Thoracic aorta (tissue), 2 donors: ENCODE measurements at places on chromosomes 11 and 22.

GRCh38 chr11:116831790-116832349 lies 2.2 kb downstream of the APOC3 start:
- DNase-seq: no peak

DNA sequence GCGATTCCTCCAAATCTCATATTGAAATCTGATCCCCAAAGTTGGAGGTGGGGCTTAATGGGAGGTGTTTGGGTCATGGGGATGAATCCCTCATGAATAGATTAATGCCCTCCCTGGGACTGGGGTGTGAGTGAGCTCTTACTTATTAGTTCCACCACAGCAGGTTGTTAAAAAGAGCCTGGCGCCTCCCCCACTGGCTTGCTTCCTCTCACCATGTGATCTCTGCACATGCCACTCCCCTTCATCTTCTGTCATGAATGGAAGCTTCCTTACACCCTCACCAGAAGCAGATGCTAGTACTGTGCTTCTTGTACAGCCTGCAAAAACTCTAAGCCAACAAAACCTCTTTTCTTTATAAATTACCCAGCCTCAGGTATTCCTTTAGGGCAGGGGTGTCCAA lies 8.8 kb downstream of the RRAS2 start:
- DNase-seq: no peak

GRCh38 chr11:17314232-17314547 lies 37.4 kb upstream of the NCR3LG1 start:
- no peak for DNase-seq

GRCh38 chr11:6611092-6611962 lies 689 bp downstream of the TAF10 start:
- DNase-seq: no peak

DNA sequence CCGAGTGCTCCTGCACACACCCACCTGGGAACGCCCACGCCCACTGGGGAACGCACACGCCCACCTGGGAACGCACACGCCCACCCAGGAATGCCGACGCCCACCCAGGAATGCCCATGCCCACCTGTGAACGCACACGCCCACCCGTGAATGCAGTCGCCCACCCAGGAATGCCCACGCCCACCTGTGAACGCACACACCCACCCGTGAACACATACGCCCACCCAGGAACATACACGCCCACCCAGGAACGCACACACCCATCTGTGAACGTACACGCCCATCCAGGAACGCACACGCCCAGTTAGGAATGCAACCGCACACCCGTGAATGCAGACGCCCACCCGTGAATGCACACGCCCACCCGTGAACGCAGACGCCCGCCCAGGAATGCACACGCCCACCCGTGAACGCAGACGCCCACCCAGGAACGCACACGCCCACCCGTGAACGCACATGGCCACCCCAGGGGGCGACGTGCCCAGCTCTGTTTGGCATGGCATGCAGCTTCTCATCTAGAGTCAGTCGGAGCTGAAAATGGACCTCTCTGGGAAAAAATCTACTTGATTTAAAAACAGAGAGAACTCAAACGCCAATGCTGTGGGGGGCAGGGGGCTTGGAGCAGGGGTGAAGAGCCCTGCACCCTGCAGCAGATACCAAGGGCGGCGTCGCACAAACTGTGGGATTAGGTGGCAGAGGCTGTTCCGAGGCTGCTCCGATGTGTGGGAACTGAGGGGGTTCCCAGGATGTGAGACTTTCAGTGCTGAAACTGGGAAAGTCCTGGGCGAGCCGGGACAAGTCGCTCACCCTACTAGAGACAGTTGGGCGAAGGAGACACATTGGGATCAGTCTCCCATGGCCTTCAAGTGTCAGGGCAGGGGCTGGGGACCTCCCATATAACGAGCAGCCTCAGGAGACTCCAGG lies 83.3 kb downstream of the MYEOV start:
- no peak for DNase-seq

DNA sequence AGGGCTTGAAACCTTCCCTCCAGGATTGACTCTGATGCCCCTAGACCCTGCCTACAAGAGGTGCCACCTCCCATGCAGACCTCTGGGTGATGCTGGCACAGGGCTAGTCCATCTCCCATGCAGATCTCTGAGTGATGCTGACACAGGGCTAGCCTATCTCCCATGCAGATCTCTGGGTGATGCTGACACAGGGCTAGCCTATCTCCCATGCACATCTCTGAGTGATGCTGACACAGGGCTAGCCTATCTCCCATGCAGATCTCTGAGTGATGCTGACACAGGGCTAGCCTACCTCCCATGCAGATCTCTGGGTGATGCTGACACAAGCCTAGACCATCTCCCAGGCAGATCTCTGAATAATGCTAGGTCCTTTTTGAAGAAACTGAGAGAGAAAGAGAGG lies 321.7 kb downstream of the NTM start:
- DNase-seq: no peak

- no peak for DNase-seq
Measured at GRCh38 chr22:45451972-45452371, 38.5 kb downstream of the RIBC2 start.

DNA sequence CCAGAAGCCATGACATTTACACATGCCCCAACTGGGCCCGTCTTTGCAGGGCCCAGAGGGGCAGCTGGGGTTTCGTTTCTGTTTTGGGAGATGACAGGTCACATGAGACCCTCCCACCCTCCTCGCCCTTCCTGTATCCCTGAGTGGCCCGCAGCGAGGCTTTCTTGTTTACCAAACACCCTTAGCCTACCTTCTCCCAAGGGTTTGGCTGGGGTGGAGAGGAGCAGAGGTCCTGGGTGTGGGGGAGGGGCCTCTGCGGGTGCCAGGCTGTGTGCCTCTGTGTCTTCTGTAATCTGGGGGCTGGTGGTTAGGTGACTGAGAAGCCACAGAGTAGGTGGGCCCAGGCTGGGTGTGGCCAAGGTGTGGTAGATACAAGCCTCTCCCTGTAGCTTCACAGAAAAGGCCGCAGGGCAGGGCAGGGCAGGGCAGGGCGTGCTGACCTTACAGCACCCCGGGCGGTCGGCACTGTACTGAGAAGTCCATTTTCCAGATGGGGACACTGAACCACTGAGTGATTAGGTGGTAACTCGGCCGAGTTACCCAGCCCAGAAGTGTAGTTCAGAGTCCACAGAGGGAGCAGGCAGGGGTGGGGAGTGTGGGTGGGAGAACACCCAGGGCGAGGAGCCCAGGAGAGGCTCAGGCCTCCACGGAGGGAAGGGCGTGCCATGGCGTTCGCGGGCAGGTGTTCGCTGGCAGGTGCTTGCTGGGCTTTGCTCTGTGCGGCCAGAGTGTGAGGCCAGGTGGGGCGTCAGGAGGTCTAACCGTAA lies 8.7 kb downstream of the PRR5 start:
- DNase-seq: no peak
